ENCODE measurements at places on chromosomes 3 and 15.

DNA sequence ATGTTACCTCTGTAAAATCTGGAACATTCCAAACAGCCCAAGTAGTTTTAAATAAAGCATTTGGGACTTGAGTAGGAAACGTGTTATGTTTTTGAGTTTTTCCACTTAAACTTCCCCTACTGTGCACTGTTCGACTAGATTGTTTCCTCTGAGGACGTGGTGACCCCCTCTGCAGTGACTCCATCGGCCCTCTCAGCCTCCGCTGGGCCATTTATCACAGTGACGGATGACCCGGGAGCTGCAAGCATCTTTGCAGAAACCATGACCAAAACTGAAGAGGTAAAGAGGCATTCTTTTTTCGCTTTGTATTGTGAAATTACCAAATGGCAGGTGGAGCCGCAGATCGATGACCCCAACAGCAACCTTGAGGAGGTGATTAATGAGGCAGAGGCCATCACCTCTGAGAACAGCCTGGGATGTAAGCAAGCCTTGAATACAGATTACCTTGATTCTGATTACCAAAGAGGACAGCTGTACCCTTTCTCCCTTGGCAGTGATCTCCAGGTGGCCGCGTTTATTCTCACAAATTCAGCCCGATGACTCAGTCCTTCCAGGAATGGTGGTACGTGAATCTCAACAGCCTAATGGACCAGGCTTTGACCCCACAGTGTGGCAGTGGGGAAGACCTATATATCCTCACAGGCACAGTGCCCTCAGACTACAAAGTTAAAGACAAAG is 79.1 kb upstream of the FAN1 start:
- no peak for DNase-seq

DNA sequence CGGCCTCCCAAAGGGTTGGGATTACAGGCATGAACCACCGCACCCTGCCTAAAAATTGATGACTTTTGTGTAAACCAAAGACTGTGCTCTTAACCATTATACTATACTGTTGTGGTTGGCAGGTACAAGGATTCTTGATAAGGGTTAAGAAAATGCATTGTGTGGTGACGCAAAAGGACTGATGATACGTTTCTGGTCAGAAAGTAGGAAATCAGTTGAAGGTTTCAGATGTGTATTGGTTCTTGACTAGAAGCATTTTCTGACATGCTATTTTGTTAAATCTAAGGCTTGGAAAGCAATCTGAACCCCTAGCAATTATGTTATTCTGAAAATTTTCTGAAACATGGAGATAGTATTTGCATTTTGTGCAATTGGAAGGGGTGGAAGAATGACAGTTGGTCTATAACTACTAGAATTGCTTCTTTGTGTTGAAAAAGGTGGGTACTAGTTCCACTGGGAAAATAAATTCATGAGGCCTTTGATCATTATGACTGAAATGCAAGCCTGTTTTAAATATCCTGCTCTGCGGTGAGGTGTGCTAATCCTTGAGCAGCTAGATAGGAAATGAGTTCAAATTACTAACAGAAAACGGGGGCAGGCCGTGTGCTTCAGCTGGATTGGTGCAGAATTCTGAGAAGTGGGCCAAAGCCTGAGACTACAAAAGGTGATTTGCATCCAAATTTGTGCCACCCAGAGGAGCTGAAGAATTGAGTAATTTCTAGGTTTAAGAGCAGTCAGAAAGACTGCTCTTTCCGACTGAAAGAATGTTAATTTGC is 66.0 kb upstream of the LRRFIP2 start:
- DNase-seq = peak; percentile 67

- DNase-seq = no peak
Observed at GRCh38 chr3:32440611-32441350, 49.1 kb downstream of the CMTM7 start.

GRCh38 chr3:10450494-10451440 is 54.6 kb downstream of the ATP2B2 start:
- no peak for DNase-seq

- DNase-seq = no peak
Observed at GRCh38 chr3:122960652-122961051, 66.9 kb downstream of the SEMA5B start.

DNA sequence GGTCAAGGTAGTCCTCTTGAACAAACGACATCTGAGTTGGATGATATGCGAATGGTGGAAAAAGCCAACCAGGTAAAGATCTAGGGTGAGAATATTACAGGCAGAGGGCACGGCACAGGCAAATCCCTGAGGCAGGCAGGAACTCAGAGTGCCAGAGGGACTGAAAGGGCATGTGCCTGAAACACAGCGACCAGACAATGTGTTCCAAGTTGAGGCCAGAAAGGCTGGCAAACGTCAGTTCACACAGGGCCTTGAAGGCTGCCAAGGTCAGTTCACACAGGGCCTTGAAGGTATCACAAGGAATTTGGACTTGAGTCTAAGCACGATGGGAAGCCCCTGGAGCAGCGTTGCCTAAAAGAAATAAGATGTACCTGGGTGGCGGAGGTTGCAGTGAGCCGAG is 20.1 kb downstream of the HES1 start:
- DNase-seq = no peak

- DNase-seq = no peak
Observed at GRCh38 chr3:192494174-192494573, 233.2 kb downstream of the FGF12 start.

DNA sequence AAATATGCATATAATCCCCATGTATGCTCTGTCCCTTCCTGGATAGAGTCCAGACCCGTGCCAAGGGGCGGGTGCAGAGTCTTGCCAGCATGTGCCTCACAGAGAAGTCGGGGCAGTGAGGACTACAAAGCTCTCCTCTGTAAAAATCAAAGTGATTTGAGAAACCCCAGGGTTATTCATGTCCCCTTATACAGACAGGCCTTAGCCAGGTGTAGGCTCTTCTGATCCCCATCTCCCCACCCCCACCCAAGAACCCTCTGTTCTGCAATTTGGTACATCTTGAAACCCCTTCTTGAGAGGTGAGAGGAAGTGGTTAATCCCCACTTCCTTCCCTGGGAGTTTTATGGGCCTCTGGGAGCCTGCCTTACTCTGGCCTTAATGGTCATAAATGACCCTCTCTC is 24.7 kb downstream of the TRIM71 start:
- peak; percentile 14 for DNase-seq

- DNase-seq = no peak
Observed at GRCh38 chr3:53065841-53066480, 20.1 kb upstream of the SFMBT1 start.

- no peak for DNase-seq
Observed at GRCh38 chr3:114405202-114405990, 111.6 kb downstream of the TIGIT start.

DNA sequence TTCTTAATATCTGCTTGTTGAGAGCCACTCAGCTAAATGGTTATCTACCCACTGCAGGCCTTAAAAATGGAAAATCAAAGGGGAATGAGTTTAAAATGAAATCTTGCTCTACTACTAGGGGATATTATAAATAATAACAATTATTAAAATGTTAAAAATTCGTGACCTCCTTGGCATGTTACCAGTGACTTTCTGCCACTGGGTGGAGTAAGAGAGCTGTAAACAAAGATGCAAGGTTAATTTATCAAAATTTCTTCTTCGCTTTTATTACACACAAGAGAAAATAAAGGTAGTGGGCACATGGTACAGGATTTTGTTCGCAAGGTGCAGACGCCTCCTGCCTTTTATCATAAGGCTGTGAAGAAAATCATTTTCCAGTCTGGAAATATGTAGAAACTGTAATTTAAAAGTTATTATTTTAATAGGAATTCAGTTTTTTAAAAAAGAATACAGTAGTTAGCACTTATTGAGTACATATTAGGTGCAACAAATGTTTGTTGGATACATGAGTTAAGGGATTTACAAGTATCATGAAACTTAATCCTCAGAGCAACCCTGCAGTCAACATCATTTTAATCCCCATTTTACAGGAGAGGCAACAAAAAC is 272.6 kb downstream of the SUCLG2 start:
- no peak for DNase-seq

GRCh38 chr3:165194511-165195240 is 1.5 kb downstream of the SLITRK3 start:
- no peak for DNase-seq

- no peak for DNase-seq
Observed at GRCh38 chr15:59360896-59361295, 11.8 kb downstream of the MYO1E start.

DNA sequence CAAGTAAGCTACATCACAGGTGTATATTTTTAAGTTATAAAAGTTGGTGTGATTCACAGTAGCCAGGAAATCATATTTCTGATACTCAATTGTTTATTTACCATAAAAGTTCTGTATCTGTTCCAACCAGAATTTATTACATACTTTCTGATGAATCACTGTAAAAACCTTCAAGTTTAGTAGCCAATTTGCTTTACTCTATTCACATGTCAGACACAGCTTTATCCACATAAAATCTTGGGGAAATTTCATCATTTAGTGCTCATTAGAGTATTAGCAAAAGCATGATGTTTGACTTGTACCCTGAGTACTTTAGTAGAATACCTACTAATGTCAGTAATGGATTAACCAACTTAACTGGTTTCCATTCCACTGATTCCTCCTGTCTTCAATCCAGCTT is 249.8 kb downstream of the POLQ start:
- no peak for DNase-seq

GRCh38 chr3:130850044-130850797 is 43.7 kb upstream of the ATP2C1 start:
- no peak for DNase-seq
